ENCODE measurements at places on chromosomes 6 and 20.
A peak's percentile ranks its signal among the peaks of the same experiment; 100 is the strongest.

GRCh38 chr6:108862479-108863191 is 14.4 kb downstream of the ARMC2 start:
- no peak for DNase-seq

GRCh38 chr6:159062564-159062945 is 17.8 kb upstream of the TAGAP start:
- no peak for DNase-seq

GRCh38 chr6:52325695-52326471 is 36.1 kb upstream of the PAQR8 start:
- DNase-seq, result no peak

- DNase-seq, result no peak
Observed at GRCh38 chr20:24747010-24747712, 201.9 kb upstream of the CST7 start.

DNA sequence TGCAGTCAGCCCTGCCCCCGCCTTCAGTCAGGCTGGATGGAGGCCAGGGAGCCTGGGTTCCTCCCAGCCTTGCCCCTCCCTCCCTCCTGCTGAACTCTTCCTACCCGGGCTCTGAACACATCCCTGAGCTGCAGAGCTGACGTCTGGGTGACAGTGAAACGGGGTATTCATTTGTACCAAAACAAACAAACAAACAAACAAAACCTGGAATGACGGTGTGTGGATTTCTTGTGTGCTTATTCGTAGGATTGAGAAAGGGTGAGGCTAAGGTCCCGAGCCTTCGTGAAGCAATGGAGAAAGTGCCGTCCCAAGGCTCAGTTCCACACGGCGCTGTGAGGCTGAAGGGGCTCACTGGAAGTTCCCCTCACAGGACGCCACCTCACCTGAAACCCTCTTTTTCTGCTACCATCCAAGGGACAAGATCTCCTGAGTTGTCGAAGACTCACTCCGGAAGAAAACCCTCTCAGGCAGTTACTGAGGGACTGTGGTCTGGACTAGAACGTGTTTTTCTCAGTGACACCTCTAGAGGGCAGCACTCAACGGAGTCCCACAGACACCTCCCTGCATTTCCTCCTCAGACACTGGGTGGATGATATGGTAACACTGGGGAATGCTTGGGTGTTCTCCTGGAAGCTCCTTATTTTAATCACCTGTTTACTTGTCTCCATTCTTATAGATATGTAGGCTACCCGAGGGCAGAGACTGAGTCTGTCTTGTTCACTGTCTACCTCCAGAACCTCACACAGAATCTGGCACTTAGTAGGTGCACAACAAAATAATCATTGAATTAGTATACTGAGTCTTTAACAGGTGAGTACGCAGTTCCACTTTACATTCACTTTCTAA is 27.3 kb downstream of the GSTA3 start:
- peak; percentile 52 for DNase-seq

DNA sequence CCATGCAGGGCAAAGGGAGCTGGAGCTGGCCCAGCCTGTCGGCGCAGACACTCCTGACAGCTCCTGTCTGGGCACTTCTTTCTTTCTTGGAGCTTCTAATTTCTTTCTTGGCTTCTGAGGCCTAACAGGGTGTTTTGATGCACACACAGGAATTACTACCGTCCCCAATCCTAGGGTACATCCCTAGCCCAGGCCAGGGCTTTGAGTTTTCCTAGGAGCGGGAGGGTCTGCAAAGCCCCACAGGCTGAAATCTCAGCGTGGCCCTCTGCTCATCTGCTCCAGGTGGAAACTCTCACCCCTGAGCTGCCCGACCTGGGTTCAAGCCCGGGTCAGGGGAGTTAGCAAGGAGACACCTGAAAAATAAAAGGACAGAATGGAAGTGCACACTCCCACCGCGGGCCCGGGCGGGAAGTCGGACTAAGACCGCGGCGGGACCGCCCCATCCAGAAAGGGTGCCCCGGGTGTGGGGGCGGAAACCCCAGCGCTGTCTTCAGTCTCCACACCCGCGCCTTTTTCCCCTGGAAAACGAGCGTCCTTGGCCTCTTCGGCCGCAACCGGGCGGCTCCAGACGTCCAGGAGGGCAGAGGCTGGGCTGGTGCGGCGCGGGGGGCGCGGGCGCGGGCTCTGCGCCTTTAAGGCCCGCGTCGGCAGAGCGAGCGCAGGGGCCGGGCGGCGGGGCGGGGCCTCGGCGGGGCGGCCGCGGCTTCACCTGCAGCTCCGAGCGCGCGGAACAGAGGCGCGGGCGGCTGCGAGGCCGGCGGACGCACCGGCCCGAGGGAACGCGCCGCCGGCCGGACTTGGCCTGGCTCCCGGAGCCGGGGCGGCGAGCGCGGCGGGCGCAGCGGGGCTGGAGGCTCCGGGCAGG is at the start of gene CDH4:
Gene CDH4 (plus strand): TSS at position 733 of the 865 bp plus-strand sequence.
- peak; percentile 38 for DNase-seq

DNA sequence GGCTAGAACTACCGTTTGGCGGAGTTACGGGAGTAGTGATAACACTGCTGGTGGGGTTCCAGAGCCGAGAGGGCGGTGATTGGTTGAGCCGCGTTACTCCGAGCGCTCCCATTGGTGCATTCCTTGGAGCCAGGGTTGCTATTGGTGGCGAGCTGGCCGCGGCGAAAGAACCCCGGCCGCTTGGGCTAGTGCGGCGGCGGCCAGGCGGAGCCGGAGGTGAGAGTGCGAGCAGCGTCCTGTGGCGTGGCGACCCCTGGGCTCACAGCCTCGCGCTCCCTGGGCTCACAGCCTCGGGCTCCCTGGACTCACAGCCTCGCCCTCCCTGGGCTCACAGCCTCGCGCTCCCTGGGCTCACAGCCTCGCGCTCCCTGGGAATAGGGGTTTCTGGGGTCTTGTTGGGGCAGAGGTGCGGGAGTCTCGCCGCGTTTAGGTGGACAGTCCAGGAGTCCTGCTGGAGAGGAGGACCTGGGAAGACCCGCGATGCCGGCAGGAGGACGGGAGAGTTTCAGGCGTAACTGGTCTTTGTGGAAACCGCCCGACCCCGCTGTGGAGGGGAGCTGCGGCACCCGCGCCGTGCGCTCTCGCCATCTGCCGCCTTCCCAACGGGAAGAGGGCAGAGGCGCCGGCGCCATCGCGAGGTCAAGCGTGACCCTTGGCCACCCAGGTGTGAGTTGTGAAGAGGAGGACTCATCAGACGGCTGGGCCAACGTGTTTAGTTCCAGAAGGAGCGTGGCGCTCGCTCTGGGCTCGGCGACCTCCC is 12.2 kb downstream of the PRDM13 start:
- DNase-seq, result no peak

GRCh38 chr20:22339091-22339881 is 245.1 kb downstream of the FOXA2 start:
- DNase-seq, result no peak

GRCh38 chr20:15653396-15654207 is 919.6 kb downstream of the KIF16B start:
- DNase-seq, result no peak

DNA sequence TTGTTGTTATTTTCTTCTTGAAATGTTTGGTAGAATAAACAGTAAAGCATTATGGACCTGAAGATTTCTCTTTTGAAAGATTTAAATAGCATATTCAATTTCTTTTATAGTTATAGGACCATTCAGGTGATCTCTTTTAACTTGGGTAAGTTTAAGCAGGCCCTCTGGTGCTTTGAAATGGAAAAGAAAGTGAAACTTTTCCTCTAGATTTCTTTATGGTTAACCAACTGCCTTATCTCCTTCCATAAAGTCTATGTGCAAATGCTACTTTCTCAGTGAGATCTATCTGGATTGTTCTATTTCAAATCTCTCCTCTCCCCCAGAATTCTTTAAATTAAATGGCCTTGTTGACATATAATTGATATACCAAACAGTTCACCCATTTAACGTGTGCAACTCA is 54.0 kb downstream of the PHACTR2 start:
- DNase-seq, result no peak

GRCh38 chr20:51400051-51400926 is 142.2 kb downstream of the NFATC2 start:
- DNase-seq, result peak; percentile 72

DNA sequence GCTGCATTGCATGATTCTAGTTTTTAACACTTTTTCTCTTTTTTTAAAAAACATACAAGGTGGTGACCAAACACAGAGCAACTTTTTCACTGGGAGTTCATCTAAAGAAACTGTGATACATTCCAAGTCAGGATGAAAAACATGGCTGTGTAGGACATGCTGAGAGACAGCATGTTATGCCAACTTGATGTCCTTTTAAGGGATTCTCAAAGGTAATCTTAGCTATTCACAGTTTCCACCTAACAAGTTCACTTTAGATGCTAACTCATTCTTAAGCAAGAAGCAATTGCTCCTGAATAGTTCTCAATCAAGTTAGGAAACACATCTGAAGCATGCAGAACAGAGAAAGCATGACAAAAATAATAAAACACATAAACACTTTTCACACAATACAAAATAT is 3.3 kb downstream of the ASCC3 start:
- no peak for DNase-seq

DNA sequence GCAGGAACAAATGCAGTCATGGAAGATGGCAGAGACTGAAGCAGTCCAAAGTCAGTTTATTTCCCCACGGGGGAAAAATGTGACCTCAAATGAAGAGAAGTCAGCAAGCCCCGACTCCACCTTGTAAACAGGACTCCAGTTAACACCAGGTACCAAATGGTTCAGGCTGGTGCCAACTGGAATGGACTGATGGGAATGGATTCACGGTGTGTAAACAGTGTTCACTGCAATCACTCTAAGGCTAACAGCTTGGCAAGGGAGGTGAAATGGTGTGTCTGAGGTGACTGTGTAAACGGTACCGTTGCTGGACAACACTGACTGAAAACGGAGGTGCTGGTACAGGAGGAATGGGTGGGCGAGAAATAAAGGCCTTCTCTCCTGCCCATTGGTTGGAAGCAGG is 12.0 kb downstream of the PLAGL2 start:
- no peak for DNase-seq

- no peak for DNase-seq
Observed at GRCh38 chr6:144294016-144294415, 8.9 kb downstream of the UTRN start.

DNA sequence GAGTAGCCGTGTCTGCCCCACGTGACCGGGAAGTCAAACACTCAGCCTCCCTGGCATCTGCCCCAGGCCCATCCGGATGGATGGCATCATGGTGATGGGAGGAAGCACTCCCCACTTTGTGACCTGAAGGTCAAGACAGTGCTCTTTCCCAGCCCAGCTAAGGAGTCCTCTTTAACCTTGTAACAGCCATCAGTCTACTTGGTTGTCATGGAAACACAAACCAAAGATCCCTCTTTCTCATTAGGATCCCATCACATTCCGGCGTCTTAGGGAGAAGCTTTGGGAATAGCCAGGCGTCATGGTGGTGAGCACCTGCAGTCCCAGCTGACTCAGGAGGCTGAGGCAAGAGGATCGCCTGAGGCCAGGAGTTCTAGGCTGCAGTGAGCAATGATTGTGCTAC is 90.9 kb upstream of the FOXC1 start:
- no peak for DNase-seq

DNA sequence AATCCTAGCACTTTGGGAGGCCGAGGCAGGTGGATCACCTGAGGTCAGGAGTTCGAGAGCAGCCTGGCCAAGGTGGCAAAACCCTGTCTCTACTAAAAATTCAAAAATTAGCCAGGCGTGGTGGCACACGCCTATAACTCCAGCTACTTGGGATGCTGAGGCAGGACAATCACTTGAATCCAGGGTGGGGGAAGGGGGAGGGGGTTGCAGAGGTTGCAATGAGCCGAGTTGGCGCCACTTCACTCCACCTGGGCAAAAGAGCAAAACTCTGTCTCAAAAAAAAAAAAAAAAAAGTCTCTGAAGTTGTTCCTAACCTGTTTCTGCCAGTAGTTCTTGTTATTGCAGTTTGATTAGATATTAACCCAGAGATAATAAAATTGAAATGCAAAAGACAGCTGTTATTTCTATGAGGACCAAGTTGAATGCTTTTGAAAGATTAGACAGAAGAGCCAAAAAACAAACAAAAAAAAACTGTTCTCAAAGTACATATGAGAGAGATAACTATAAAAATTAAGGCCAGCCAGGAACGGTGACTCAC is 22.6 kb downstream of the PIGU start:
- no peak for DNase-seq

DNA sequence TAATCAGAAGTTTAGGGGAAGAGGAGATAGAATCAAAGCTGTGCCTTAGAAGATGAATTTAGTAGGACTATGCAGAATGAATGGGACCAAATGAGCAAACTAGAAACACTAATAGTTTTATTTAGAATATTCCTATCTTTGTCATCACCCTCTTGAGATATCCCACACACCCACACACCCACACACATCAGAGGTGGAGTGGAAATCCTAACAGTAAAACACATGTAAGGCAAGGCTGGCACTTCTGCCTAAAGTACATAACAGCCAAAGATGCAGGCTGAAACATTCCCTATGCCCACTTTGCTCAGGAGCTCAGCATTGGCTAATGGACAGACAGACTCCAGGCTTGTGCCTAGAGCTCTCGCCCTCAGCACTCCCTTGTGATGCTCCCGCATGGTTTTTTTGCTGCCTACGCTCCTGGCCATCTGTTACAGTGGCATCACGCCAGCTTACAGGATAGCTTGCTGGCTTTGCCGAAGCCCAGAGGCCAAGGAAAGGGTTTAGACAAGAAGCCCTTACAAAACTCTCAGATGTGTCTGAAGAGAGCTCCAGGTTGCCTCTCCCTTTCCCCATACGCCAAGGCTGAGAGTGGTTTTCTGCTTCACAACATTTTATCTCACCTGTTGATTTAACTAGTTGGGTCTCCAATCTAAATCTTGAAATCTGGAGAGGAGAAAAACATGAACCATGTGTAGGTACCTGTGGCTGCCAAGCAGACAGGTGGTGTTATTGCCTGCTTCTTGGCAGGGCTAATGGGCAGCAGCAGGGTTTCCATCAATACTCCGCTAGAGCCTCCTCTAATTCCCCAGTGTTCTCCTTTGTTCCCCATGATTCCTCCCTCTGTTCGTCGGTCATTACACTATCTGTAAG is 282.6 kb upstream of the ID4 start:
- DNase-seq, result no peak

GRCh38 chr6:62280099-62280498 is 5.9 kb downstream of the KHDRBS2 start:
- no peak for DNase-seq

GRCh38 chr20:38164069-38164468 is 1.0 kb downstream of the TGM2 start:
- DNase-seq, result no peak

- peak; percentile 55 for DNase-seq
Observed at GRCh38 chr6:32664827-32665362, 1.6 kb downstream of the HLA-DQB1 start.

DNA sequence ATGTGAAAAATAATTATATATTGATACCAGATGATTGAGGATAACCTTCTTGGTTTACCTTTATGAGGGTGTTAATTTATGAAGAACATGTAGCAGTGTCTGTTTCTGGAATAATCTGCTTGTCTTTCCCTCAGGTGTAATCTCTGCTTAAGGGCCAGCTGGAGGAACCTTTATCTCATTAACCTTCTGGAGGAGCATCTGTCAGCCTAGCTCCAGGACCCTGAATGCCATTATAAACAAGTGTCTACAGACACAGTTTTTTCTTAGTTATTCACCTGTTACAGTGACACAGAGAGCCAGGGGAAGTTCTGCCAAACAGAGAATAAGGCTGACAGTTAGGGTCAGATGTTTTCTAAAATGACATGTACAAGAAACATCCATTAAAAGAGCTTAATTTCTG is at the start of gene IMPG1:
Gene IMPG1 (minus strand): TSS at position 101 of the 400 bp plus-strand sequence. CDS start 174 bp downstream, outside the sequence.
- DNase-seq, result no peak

GRCh38 chr6:137000825-137001224 is 43.9 kb downstream of the IL20RA start:
- no peak for DNase-seq

GRCh38 chr20:56868746-56869145 is 239.6 kb downstream of the TFAP2C start:
- no peak for DNase-seq

All from activated naive CD8-positive, alpha-beta T cell treated with anti-CD3 and anti-CD28 coated beads, Interleukin-2, amount 10 ng/mL, durations not matched to agents 7 days and 5 days (primary cell).